GOT3 (cell line): ENCODE measurements at places on chromosomes 6 and 20.

GRCh38 chr6:56749632-56750151, 107.0 kb upstream of the DST start:
- DNase-seq, result no peak

DNA sequence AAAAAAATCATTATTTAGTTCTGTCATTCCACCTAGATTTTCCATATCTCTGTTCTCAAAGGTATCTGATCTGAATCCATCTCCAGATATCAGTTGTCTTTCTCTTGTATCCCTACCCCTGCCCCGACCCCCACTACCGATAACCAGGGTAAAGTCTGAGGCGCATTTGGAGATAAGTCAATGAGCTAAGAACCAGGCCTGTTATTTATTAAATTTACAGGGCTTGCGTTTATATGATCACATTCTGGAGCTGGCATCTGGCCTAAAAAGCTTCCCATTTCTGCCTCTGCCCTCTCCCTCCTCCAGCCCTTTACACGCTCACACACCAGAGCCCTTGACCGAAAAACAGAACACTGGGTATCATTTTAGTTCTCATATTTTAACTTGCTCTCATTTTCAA, 144.7 kb downstream of the ALDH8A1 start:
- no peak for DNase-seq

DNA sequence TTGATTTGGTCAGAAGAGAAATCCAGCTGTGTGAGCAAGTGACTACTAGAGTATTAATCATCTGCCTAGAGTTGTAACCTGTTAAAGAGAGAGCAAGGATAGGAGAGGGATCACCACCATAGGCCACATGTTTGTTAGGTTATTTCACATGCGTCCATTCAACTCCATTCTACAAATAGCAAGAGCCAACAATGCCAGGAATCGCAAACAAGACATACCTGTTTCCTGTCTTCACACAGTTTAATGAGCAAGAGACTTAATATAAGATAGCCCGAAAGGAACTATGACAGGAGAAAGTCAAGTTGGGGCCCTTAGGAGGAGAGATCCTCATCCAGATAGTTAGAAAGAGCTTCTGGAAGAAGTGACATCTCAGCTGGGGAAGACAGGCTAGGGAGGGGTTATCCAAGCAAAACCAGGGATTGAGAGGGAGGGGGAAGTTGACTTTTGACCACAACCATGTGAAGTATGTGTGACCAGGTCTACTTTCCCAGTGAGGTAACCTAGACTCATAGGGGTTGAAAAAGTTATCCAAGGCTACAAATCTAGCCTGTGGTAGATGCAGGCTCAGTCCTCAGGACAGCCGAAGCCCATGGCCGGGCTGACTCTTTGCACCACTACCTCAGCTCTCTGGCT, 147.4 kb downstream of the ALDH8A1 start:
- DNase-seq, result no peak

GRCh38 chr6:15132854-15133670, 112.8 kb upstream of the JARID2 start:
- DNase-seq, result no peak

GRCh38 chr6:36663504-36664446, 14.7 kb upstream of the CDKN1A start:
- no peak for DNase-seq

DNA sequence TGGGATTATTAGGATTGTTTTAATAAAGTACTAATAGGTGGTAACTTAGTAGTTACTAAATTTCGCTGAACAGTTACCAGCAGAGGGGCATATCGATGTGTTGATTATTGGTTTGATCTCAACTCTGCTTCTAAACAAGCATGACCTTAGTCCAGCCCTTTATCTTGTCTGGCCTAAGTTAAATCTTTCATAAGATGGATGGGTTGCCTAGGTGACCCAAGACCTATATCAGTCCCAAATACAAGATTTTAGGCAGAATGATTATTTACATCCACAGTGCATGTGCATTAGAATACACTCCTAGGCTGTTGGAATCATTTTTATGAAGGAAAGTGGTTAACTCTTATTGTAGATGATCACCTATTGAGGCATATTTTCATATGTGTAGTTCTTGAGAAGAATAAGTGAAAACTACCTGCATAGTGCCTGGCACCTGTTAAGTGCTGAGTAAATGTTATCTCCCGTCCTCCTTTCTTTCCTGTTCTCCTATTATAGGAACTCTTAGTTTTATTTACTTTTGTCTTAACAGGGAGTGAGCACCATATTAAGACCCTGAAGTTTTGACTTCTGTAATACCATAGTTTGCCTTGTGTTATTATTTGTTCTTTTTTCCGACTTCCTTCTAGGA, 1.1 kb downstream of the HSF2 start:
- no peak for DNase-seq
